RKO (cell line): ENCODE measurements at places on chromosomes 7 and 10.
A peak's percentile ranks its signal among the peaks of the same experiment; 100 is the strongest.

DNA sequence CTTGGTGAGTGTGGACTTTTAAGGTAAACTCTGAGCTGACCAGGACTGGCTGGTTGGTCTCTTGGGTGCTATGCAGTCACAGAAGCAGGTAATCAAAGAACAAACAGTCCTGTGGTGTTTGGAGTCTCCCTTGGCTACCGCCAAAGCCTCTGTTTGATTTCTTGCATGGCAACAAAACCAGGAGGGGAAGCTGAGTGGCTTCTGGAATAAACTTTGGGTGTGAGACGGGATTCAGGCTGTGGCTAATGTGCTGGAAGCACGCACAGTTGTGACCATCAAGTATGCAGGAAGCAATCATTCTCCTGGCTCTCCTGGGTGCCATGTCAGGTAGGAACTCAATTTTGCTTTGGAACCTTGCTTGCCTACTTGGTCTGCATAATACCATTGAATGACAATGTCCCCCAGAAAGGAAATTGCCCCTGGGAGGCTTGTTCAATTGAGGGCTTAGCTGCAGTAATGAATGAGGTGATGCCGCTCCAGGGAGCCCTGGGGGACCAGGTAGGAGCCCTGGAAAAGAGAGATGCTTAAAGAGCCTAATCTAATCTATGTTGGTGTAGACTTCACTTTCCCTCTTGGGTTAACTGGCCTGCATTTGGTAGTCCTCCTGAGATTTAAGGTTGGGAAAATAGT is at the start of gene CDHR3:
TSS of gene CDHR3 (plus strand) at position 227 of the 630 bp plus-strand sequence. CDS start at position 282, 55 bp downstream.
- no peak for DNase-seq

GRCh38 chr7:134724606-134725005 is 54.8 kb upstream of the CALD1 start:
- DNase-seq = peak; percentile 45

DNA sequence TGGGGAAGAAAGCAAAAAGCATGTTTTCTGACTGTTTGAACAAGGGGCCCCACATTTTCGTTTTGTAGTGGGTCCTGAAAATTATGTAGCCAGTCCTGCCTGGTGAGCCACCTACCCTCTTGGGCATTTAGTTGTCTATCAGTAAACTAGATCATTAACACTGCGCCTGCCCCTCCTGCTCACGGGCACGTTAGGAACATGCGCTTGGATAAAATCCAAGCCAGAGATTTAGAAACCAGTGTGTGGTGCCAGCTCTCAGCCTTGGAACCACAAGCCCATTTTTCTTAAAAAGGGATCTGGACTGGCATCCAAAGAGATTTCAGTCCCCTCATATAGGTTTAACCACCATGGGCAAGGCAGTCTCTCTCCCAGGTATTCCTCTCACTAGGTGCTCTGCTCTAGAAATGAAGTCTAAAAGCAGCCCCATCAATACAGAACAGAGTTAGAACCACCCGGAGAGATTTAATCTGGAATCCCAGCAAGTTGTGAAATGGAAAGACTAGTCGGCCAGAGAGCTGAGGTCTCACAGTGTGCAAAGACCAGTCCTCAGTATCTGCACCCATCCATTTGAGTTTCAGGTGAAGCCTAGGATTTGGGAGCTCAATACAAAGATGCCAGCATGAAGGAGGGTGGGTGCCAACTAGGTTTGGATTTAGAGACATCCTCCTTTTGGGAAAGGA is 123.9 kb upstream of the TCF7L2 start:
- no peak for DNase-seq

- DNase-seq = no peak
Measured at GRCh38 chr10:6473430-6473829, 106.6 kb downstream of the PRKCQ start.

DNA sequence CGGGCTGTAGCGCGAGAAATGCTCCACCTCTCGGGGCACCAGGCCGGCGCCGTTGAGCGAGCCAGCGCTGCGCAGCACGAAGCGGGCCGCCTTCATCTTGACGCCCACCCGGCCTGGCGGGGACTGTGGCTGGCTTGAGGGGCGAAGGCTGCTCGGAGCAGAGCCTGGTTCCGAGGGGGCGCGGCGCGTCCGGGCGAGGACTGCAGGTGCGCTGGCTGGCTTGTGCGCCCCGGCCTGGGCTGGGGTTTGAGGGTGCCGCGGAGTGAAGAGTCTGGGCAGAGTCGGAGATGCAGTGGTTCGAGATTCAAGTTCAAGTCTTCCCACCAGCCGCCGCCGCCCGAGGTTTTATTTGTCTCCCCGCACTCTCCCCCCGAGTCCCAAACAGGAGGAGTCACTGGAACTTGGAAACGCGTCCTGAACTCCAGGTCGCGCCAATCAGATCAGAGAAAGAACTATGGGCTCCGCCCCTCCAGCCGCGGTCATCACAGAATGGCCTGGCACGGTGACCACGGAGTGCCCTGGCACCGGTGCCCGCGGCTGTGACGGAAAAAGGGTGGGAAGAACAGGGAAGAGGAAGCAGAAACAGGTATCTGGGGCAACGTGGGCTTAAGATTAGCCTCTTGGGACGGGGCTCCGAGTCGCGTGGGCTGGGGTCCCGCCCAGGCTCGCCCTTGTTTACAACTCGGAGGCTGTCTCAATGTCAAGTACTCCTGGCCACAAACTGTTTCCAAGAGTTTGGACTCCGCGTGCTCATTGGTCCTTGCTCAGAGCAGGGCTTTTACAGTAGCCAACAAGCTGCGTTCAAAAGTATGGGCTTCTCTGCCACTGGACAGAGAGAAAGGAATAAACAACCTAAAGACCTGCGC is at the start of gene PDK4:
TSS of gene PDK4 (minus strand) at position 319 of the 866 bp plus-strand sequence. CDS start at position 96, 223 bp downstream.
- peak; percentile 27 for DNase-seq

- no peak for DNase-seq
Measured at GRCh38 chr7:157401567-157402387, 65.0 kb downstream of the DNAJB6 start.

DNA sequence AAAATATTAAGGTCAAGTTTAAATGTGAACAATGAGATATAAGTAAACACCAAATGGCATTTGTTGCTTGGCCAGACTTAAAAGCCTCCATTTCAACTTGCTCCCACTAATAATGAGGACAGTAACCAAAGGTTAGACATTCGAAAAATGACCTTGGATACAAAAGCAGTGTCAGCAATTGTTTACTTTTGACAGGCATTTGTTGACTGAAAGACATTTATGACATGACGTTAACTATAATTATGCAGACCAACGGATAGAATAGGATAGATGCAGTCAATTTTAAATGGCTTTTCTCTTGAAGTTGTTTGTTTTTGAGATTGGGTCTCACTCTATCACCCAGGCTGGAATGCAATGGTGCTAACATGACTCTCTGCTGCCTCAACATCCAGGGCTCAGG is 6.3 kb upstream of the WNT16 start:
- DNase-seq = no peak

- DNase-seq = no peak
Measured at GRCh38 chr7:41033500-41033899, 669.4 kb downstream of the INHBA start.

DNA sequence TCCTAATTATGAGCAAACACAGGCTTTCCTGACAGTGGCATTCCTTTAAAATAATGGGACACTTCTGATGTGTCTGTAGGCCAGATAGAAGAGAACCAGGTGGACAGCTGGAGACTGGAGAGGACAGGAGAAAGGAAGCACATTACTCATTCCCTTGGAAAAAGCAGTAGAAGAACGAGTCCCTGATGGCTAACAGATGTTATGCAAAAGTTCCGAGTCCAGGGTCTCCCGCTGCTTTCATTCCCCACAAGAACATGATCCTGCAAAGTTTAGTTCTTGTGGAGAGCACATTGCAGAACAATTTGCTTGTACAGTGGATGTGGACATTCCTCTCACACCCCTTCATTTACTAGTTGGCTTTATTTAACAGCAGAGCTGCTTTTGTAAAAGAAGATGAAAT is 137.6 kb downstream of the GPAM start:
- DNase-seq = no peak

DNA sequence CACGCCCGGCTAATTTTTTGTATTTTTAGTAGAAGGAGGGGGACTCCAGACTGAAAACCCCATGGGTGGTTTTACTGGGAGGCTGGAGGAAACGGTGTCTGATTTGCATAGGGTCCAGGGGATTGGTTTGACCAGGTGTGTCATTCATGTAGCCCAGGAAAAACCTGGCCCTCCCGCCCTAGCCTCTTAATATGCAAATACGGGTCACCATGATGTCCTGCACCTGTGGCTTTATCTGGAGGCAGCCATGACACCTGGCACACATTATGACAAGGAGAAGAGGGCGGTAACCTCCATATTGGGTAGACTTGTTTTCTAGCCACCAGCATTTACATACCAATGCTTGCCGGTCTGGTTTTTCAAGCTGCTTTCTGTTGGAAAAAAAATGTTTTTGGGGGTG is 68.0 kb downstream of the TRIL start:
- no peak for DNase-seq

- peak; percentile 73 for DNase-seq
Measured at GRCh38 chr7:130874071-130874915, 140.3 kb upstream of the KLF14 start.

DNA sequence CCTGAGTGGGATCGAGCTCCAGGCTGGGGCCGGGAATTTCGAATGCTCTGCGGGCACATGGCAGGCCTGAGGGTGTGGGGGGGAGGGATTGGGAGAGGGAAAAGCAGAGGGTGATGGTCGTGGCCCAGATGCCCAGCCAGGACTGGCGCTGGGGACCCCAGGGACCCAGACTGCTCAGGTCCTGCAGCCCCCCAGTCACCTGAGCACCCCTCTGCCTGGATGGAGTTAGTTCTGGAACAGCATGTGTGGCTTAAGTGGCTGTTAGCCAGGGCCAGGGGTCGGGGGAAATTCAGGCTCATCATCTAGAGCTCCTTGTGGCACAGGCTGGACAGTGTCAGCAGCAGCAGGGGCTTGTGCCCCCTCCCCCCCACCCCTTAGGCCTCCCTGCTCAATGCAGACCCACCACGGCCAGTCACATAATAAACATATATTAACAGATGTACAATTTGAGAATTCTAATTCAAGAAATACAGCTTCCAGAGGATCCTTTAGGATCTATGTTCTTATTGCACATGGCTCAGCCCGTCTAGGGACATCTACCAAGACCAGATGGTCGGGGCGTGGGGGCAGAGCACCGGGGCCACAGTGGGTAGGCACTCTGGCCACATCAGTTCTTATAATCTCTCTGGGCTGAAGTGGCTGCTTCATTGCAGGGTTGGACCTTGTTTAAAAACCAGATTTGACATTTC is 22.2 kb downstream of the DNAJB12 start:
- DNase-seq = no peak

GRCh38 chr7:98105942-98106544 is 619 bp upstream of the LMTK2 start:
- peak; percentile 66 for DNase-seq

GRCh38 chr10:130512936-130513335 is 376.7 kb downstream of the GLRX3 start:
- DNase-seq = no peak

DNA sequence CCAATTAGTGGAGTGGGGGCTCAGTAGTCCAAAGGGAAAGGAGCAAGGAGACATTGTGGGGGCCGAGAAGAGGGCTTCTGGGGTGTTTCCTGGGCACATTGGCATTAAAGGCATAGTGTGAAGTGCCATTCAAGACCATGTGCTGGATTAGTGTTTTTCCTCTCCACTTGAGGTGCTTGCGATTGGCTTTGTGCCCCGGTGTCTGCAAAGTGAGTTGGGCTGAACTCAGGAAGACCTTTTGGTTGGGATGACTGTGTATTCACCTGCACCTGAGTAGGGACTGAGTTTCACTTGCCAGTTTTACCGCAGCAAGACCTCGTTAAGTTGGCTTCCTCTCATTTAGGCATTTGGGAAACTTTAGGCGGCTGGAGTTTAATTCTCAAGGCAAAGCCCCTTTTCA is 73.0 kb downstream of the TCF7L2 start:
- no peak for DNase-seq

DNA sequence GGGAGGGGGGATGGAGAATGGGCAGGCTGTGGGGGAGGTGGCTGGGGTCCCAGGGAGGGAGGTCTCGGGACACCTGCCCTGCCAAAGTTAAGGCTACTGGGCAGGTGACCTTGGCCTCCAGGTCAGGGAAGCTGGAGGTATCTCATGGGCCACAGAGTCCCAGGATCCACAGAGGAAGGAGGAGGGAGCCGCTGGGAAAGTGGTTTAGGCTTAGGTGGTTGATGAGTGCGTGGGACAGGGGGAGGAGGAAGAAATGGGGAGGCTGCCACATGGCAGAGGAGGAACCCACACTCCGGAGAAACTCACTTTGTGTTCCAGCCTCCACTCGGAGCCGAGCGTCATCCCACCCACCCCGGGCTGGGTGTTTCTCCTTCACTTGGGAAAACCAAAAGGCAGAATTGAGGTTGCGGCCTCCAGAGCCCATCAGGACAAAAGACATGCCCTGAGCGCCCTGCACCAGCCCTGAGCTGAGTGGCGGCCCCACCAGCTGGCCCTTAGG is 46.1 kb downstream of the ASB13 start:
- DNase-seq = no peak

- no peak for DNase-seq
Measured at GRCh38 chr10:17507538-17507937, 53.1 kb upstream of the ST8SIA6 start.

DNA sequence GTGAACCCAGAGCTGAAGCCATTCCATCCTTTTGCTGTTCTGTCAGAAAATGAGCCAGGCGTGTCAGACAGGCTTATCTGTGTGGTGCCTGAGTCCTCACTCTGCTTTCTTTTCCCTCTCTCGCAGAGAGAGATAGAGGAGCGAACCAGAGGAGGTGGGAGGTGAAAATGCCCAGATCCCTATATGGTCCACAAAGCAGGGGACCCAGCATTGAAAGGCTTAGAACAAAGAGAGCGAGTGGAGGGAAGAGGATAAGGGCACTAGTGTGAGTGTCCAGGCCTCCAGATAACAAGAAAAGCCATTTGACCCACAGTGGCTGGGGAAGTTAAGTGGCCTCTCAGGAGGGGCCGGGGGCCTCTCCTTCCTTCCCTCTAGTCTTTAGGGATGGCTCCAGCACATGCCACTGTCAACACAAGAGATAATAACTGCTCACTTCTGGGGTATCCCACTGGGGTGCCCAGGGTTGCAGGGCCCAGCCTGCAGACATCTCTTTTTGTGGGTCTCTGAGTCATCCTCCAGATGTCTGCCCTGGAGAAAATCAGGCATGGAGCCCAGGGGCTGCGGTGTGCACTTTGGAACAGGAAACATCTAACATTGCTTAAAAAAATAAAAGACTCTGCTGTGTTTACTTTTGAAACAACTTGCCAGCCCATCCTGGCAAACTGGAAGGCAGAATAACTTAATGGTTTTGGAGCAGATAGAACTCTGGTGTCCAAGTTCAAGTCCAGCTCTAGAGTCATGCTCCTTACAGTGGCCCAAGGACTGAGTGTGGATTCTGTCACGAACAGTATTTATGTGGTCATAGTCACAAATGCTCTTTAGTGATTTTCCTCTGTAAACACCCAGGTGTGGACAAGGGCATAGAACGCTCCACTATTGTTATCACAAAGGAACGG is 189.5 kb downstream of the CXCL12 start:
- peak; percentile 24 for DNase-seq

- no peak for DNase-seq
Measured at GRCh38 chr7:95772771-95773581, 622 bp downstream of the DYNC1I1 start.

- no peak for DNase-seq
Measured at GRCh38 chr10:133528296-133528844, 1.2 kb downstream of the CYP2E1 start.

DNA sequence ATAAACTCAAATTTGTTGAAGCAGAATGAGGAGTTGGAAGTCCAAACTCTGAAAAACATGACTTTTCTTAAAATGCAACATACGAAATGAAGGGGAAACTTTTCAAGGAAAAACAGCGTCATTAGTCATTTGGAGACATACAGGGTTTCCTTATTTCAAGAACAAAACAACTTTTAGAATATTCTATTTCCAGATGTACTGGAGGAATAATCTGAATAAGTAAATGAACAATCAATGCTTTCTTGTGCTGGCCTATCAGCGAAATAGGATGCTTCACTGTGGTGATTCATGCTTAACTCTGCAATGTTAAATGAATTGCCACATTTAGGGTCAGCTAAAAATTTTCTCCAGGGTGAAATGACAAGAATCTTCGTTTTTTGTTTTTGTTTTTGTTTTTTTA is 114.3 kb downstream of the SEMA3C start:
- no peak for DNase-seq
